ENCODE measurements at places on chromosomes 16 and 17.
A peak's percentile ranks its signal among the peaks of the same experiment; 100 is the strongest.

DNA sequence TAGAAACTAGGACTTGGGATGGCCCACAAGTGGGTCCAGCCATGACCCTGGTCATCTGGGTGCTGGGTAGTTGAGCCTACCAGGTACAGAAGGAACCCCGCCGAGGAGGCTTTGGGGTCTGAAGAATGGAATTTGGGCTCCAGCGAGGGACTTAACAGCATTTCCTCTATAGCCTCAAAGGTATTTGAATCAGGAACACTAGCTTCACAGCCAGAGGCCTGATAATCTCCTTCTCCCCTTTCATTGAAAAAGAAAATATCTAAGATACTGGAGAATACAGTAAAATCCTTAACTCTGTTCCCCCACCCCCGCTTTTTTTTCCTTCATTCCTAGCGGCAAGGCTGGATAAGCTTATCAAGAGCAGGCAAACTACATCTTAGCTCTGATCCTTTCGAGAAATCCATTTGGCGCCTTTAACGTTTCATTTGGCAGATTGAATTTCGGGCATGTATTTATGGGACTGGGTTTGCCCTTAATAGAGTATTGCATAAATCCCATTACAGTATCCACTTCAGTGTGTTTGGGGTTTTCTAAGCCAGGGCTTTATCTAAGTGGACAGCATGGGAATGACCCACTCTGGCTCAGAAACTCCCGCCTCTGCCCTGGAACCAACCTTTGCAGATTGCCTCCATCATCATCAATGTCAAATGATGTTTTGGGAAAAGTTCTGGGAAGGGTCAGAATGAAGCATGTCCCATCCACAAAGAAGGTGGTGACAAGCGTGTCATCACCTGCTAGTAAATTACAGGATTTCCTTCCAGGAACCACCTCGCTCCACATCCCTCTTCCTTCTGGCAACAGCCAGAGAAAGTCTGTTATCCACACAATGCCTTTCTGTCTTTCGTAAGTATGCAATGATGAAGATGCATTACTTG lies 36.9 kb downstream of the XYLT1 start:
- no peak for DNase-seq

DNA sequence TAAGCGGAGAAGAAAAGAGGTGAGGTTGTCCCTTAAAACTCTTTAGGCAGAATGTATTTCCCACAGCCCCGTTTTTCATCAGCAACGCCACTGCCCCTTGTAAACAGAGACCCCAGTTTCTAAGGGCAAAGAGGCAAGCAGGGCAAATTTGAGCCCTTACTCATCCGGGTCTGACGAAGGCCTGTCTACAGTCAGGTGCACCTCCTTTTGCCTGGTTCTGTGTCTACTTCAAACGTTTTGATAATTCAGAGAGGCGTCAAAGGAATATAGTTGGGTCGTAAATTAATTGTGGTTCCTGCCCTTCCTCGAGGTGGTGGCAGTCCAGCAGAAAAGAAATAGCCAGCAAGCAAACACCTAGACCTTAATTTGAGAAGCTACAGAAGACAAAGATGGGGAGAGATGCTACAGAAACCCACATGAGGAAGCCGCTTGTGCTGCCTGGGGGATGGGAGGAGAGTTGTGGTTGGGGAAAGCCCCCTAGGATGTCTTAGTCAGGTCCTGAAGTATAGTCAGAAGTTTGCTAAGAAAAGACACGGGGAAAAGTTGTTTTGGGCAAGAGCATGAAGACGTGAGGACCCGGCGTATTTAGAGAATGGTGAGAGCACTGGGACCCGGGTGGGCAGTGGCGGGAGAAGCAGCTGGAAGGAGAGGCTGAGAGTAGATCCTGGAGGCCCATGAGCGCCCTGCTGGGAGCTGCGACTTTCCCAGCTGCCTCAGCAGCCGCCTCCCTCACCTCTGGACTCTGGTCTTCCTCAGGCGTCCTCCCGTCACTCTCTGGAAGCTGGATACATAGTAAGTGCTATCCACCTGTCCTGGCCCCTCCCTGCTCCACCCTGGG lies 2.4 kb downstream of the FBRS start:
- no peak for DNase-seq

DNA sequence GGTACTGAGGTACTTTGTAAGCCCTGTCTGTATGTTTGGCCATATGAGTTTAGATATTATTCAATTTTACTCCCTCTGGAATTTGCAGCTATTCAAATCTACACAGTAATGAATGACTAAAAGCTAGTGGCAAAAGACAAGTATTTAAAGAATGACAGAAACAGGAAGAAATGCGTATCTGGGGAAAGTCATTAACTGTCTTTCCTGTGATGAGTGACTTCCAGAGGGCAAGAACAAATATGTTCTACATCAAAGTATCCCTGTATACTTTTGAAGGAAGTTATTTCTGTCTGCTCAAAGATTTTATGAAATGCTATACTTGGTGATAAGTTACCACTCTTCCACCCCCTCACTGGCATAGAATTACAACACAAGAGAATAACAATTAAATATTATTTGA lies 489.3 kb upstream of the SOX9 start:
- peak; percentile 51 for DNase-seq

GRCh38 chr17:28613931-28614381 lies at the start of gene RSKR:
Gene RSKR, minus strand, starts transcription at chr17:28614185. Its CDS starts 24 bp downstream, at chr17:28614161.
- DNase-seq, result no peak

- DNase-seq, result peak; percentile 6
Observed at GRCh38 chr16:21033704-21034103, 116.9 kb downstream of the DNAH3 start.

- DNase-seq, result peak; percentile 26
Observed at GRCh38 chr17:58632324-58633314, 59.2 kb downstream of the TEX14 start.

DNA sequence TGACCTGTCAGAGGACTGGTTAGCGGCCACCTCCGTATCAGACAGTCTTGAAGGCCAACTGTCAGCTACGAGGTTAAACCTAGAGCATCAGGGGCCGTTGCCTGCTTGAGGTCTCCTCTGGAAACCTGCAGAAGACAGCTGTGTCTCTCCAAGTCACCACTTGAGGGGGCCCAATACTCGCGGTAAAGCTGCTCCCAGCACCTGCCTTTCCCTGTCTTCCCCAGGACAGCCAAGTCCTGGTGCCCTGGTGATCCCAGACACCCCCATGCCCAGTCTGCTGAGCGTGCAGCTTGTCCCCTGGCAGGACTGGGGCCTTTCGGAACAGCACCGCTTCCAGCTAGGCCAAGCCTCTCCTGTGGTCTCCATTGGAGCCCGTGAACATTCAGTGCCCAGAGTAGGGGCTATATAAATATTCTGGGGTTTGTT lies 80.1 kb downstream of the DNAH17 start:
- peak; percentile 82 for DNase-seq

DNA sequence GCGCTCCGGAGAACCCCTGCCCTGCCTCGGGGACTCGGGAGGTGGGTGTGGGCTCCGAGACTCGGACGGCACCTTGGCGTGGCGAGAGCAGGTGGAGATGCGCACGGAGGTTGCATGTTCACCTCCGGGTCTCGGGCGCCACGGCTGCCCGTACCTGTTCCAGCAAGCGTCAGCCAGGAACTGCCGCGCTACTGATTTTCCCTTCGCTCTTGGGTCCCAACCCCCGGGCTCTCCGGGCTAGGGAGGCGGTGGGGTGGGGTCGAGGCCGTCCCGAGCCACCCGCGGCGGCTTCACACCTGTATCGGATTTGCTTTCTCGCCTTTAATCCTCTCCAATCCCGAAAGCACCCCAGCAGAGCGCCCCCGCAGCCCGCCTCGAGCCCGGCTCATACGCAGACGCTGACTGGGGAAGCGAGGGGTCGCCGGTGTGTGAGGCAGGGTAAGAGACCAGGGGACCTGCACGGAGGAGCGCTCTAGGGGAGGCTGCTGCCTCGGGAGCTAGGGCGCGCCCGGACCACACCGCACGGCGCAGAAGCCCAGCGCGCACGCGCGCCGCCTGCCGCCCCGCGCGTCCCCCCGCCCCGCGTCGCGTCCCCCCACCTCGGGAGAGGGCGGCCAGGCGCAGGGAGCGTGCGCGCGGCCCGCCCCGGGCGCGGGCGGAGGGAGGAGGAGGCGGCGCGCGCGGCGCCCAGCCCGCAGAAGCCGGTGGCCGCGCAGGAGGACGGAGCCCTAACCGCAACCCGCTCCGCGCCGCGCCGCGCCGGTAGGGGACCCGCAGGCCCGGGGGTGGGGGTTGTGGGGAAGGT lies at the start of gene DUSP14:
TSS of gene DUSP14 (plus strand) at position 695 of the 805 bp plus-strand sequence. CDS start 22,382 bp downstream, outside the sequence.
- DNase-seq, result peak; percentile 86

GRCh38 chr17:9488556-9488955 lies 87.1 kb downstream of the STX8 start:
- no peak for DNase-seq

- DNase-seq, result no peak
Observed at GRCh38 chr16:4682084-4682591, 11.2 kb upstream of the NUDT16L1 start.

DNA sequence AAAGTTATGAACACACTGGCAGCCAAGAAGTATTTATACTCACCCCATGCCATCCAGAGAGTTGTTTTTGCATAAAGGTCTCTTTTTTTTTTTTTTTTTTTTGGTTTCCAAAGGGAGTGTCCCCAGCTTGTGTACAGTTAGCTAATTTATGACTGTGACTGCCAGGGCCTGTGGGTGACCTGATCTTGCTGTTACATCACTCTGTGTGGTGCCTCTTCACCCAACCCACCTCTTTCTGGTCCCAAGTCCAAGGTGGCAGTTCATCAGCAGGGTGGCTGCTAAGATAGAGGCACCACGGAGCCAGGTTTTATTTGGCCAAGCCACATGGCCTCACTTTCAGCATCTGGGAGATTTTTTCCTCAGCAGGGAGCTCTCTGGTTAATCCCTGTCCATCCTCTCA lies at the start of gene NOS2:
TSS of gene NOS2 (minus strand) at position 8 of the 400 bp plus-strand sequence. CDS start 1,720 bp downstream, outside the sequence.
- no peak for DNase-seq

DNA sequence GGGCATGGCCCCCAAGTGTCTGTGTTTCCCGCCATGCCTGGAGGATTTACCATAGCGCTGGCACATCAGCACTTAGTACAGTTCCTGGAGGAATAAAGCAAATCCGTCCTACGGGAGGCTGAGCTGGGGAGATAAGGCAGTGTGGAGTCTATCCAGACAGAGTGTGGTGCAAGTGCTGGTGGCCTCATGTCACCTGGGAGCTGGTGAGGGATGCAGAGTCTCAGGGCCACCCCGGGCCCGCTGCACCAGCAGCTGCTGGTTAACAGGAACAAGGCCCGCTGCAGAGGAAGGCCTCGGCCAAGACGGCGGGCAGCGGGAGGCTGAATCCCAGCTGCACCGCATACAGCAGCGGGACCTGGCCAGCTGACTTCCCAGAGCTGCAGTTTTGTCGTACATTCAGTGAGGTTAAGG lies 57.3 kb upstream of the CDC42EP4 start:
- no peak for DNase-seq

DNA sequence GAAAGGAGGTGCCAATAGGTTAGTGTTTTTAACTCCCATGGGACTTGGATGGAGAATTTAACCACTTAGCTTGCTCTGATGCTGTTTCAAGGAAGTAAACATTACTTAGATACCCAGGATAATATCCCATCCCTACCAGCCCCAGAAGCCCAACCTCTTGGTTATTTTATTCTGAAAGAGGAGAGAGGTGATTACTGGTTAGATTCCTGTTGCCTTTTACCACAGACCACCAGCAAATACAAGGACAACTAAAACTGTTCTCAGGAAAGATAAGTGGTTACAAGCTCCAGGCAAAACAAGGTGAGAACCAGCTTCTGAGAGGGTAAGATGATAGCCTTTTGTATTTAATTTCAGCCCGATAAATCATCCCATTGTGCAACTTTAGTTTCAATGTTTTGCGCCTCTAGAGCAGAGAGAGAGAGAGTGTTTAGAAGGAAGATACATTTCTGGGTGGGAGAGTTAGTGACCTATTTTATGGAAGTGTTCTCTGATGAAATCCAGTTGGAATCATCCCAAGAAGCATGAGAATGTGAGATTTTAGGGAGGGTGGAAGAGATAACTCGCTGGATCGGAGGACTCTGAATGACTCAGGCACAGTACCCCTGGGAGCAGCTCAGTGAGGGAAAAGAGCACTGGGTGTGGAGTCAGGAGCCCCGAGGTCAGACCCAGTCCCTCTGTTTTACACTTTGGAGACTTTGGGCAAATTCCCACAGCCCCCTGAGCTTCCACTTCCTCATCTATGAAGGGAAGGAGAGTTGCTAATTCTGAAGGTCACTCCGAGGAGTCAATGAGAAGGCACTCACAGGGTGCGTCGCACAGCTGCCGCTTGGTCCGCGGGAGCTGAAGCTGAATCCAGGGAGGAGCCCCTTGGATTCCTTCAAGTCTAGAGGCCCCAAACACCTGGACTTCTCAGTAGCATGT lies 12.1 kb downstream of the GLP2R start:
- DNase-seq, result no peak

DNA sequence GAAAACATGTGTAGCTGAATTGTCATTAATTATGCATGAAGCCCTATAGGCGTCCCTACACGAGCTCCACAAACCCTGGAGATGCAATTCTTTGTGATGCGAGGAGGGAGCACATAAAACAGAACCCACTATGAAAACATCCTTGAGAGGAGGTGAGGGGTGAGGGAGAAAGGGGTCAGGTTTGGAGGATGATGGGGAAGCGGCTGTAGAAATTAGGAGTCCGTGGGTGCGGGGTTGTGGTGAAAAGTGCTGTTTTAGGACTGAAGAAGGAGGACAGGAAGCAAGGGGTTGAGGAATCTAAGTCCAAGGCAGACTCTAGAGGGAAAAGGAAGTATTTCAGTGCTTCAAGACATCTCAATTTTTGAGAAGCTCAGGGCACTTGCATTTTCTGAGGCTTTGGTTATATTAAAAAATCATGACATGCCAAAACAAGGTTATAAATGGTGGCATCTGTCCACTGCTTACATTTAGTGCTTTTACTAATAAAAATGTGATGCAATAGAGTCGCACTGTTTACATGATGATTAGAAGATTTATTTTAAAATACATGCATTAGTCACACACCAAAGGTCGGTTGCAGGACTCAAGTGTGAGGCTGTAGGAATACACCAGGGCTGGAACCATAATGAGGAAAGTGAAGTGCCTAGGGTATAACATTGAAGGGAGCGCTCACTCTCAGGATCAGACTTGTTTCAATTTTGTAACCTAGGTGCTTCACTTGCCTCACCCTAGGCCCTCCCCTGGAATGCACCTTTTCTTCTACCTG lies 379.5 kb downstream of the HS3ST4 start:
- DNase-seq, result no peak

DNA sequence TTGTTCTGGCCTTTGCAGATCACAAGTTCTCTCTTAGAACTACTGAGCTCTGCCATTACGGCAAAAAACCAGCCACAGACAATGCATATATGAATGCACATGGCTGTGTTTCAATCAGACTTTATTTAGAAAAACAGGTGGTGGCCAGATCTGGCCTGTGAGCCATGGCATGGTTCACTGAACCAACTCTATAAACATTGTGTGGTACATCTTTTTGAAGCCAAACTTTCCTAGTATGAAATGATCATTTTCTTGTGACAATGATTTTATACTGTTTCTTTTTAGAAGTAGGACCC lies 65.9 kb upstream of the AMZ2 start:
- no peak for DNase-seq
